Fibroblast of pulmonary artery (primary cell): ENCODE measurements at places on chromosomes 7 and 10.

DNA sequence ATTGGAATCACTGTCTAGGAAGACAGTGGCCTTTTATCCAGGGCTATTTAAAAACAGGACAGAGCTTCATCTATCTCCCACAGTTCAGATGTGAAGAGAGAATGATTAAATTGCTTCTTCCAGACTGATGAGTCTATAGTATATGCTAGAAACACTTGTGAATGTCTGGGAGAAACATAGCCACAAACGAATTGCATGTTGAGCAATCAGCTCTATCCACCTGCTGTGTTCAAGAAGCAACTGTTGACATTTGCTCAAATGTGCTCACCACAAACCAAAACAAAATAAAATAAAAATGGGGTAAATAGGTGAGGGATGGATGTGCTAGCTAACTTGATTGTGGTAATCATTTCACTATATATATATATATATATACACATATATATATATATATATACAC lies 195.1 kb downstream of the HECW1 start:
- no peak for DNase-seq

DNA sequence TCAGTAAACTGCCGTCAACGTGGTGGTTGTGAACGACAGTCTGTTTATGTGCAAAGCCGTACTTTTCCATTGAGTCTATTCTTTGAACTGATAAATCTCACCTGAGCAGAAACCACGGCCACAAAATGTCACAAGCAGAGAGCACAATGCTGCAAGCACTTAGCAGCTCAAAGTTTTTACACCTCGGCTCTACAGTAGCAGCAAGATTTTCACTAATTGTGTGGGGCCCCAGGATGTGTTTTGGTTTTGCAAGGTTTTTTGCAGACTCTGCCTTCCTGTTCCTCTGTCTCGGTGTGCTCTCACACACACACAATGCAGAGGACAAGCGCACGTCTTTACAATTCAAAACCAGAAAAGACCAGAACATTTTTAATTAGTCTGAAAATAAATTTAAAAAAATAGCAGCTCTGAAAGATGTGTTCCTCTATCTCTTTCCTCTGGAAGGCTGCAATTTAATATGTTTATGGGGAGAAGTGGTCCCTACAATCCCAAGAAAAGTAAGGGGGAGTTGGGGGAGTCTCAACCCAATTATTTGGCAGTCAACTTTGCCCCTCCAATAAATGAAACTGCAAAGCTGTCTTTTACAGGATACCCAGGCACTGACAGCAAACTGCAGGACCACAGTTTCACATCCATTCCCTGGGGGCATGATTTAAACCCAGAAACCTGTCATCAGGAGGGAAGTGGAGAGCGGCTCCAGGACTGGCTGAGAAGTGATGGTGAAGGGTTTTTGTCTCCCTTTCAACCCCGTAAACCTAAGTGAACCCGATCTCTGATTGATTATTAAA lies 73.8 kb upstream of the SFMBT2 start:
- DNase-seq = no peak

DNA sequence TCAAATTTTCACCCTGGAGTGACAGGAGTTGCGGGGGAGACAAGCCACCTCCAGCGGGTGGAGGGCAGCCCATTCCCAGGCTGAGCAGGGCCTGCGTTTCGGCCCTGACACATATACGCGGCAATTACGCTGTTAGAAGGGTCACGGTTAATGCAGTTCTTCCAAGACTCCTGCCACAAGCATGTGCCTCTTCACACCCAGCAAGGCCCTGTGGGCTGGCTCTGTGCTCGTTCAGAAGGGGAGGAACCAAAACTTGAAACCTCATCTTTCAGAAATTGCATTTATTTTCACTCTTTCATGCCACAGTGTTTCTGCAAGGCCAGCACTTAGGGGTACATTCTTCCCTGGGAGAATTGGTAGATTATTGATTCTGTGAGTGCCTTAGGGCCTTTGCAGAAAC lies 24.7 kb downstream of the LRMDA start:
- DNase-seq = no peak

DNA sequence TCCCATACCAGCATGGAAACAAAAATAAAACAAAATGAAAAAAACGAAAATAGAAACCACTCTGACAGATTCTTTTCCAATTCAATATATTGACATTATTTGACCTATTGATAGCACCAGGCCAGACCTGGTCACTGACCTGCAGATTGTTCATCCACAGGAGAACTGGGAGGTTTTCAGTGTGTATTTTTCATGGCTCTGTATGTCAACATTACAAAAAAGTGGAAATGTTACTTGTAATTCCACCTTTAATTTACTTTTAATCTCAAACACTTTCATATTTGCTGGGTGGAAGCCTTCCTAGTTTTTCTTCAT lies 2.9 kb downstream of the HKDC1 start:
- no peak for DNase-seq

DNA sequence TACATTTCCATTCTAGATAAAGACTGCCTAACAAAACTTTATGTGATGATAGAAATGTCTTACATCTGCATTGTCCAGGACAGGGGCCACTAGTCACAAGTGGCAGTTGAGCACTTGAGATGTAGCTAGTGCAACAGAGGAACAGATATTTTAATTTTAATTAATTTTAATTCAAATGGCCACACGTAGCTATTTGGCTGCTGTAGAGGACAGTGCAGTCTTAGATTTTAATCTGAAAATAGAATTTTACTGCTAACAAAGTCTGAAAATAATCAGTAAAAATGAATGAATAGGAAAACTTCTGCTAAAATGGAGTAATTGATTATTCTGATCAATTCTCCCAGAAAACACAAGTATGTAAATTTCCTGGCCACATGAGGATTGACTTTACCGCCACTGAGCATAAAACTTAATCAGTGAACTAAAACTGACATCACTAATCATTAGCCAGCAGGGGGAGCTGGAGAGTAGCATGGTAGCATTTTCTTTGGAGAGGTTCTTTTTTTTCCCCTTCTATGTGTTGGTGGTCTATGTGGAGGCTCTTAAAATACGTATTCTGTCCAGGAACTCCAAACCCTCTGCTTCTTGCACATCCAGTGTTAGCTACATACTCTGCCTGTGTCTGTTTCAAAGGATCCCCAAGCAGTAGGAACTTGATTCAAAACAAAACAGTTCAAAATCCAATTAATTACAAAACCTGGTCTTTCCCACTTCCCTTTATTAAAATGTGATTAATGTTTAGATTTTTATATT lies 52.1 kb downstream of the TSPAN12 start:
- peak; percentile 74 for DNase-seq

DNA sequence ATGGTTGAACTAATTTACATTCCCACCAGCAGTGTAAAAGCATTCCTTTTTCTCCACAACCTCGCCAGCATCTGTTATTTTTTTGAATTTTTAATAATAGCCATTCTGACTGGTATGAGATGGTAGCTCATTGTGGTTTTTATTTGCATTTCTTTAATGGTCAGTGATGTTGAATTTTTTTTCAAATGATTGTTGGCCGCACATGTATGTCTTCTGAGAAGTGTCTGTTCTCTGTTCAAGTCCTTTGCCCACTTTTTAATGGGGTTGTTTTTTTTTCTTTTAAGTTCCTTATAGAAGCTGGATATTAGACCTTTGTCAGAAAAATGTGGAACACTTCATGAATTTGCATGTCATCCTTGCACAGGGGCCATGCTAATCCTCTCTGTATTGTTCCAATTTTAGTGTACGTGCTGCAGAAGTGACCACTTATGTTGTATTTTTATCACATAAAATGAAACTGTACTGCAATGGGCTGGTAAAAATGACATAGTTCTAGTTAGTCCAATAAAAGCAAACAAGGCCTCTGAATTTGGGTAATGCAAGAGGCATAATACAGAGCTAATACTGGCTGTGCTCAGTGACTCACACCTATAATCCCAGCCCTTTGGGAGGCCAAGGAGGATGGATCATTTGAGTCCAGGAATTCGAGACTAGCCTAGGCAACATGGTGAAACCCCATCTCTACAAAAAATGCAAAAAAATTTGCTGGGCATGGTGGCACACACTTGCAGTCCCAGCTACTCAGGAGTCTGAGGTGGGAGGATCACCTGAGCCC lies 70.3 kb downstream of the ABI1 start:
- DNase-seq = no peak

GRCh38 chr7:104536956-104537355 lies 208.6 kb downstream of the LHFPL3 start:
- DNase-seq = no peak

DNA sequence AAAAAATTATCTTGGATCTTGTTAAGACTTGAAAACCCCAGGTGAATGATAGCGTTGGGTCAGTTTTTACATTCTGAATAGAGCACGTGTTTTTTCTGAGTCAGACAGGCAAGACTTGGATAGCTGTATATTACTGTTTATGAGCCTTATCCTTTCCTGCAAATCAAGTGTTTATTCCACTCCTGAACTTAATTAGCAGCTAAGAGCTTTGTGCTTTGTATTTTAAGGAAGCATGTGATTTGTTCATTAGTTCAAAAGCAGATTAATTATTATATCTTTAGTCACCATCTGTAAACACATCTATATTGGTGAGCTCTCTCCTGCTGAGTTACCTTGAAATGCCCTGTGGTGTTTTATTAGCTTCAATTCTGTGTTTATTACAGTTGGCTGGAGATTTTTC lies 98.6 kb upstream of the PRPS1L1 start:
- DNase-seq = no peak

GRCh38 chr7:33933611-33934281 lies 28.4 kb downstream of the BMPER start:
- peak; percentile 52 for DNase-seq
